Retina (tissue), 1 donor: ENCODE measurements at places on chromosomes 3 and 15.

GRCh38 chr15:59137566-59137965, 32.6 kb downstream of the CCNB2 start:
- DNase-seq = no peak

DNA sequence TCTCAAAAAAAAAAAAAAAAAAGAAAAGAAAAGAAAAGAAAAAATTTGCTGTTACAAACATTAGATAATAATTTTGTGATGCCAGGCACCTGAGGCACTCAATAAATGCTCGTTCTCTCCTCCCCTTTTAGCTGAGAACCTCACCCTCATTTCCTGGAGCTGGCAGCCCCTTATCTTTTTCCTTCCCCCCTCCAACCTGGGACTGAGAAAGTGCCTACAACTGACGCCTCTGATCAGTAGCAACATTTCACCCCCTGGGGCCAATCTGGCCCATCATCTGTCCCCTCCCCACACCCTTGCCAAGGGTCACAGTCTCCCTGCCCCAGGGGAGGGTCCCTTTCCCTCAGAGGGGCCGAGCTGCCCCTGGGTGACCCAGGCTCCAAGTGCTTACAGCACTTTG, 12.6 kb upstream of the RNU6-1 start:
- DNase-seq = no peak

GRCh38 chr3:30864836-30865235, 29.6 kb downstream of the GADL1 start:
- DNase-seq = no peak

- DNase-seq = peak; percentile 97
These were observed 35.8 kb downstream of the CPN2 start for GRCh38 chr3:194315088-194315964.

DNA sequence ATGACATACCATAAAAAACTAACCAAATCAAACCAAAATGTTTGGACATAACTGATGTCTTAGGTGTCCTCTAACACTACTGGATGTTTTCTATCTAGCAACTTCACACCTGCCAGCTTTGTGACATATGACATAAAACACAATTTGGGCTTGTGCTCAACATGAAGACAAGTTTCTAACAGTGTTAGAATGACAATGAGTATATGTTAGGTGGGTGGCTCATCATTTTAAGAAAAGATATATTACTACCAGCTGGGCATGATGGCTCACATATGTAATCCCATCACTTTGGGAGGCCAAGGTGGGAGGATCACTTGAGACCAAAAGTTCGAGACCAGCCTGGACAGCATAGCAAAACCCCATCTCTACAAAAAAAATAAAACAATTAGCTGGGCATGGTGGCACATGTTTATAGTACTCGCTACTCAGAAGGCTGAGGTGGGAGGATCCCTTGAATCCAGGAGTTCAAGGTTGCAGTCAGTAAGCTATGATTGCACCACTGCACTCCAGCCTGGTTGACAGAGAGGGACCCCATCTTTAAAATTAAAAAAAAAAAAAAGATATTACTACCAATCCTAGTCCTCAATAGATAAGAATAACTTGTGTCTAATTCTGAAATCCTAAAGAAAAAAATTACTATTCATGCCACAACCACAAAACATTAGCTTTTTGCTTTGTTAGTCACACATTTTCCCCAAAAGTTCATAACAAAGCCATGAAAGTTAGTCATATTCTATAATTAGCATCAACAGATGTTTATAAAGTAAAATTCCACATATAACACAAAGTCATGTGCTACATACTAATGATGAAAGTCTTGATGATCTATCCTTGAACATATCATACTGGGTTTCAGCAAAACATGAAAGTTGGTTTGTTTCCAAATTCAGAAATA, 59.9 kb downstream of the LRRFIP2 start:
- DNase-seq = no peak
